NK-92 treated with Interleukin-12 subunit alpha and Interleukin-12 subunit beta, amount 100 ng/mL, for 24 hours (cell line): ENCODE measurements at places on chromosomes 11 and 22.

DNA sequence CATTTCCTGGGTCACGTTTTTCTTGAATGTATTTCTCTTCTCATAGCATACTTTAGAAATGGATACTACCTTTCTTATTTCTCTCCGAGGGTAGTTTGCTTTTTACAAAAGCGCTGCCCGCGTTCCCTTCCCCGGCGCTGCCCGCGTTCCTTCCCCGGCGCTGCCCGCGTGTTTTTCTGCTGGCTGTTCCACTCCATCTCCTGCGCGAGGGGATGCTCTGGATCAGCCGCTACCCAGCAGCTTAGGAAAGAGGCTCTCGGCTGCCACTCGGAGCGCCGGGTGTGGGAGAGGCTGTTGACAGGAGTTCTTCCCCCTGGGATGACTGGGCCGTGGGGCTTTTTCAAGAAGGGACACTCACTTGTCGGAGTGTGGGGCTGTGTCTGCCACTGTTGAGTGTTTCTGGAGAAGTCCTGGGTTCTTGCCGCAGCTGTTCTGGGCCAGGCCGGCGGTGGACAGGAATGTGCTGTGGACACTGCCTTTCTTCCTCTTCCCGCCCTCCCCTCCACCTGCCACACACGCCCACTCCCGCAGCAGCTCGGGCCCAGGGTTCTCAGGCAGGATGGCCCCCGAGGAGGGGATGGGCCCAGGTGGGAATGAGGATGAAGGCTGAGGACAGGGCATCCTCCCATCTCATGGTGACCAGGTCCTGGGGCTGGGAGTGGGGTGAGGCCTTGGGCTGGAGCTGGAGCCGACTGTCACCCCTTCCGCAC, 30.6 kb downstream of the GLB1L2 start:
- no peak for DNase-seq

GRCh38 chr11:115926138-115926537, 421.9 kb upstream of the CADM1 start:
- no peak for DNase-seq

- DNase-seq = peak; percentile 14
Observed at GRCh38 chr11:46611526-46612304, 5.3 kb downstream of the HARBI1 start.

GRCh38 chr22:50082197-50082715, 3.0 kb downstream of the MLC1 start:
- no peak for DNase-seq

DNA sequence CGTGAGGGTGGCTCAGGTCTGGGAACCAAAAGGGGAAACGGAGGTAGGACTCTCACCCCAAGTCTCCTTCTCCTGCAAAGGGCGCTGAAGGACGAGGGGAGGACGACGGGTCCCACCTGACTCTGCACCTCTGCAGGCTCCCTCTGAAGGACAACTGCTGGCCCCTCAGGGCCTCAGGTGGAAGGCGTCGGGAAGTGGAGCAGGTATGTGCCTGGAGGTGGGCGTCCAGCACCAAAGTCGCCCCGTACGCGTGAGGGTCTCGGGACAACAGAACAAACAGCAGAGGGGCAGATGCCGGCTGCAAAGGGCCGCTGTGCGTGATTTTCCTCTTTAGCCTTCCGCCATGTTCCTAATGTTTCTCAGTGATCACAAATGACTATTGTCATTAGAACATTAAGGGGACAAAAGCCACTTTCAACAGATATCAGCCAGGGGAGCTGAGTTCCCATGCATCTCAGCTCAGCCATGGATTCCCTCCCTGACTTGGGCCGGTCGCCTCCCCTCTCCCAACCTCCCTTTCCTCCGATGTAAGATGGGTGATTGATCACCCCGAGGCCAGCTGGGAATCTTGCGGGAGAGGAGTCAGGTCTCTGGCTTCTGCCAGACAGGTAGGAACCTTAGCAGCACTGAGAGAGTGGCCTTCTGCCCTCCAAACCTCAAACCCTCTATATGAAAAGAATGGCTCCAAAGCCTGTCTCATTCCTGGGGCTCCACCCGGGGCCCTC, 836 bp downstream of the SLC16A8 start:
- DNase-seq = no peak

- peak; percentile 81 for DNase-seq
Observed at GRCh38 chr11:86244063-86244521, 461 bp upstream of the EED start.

DNA sequence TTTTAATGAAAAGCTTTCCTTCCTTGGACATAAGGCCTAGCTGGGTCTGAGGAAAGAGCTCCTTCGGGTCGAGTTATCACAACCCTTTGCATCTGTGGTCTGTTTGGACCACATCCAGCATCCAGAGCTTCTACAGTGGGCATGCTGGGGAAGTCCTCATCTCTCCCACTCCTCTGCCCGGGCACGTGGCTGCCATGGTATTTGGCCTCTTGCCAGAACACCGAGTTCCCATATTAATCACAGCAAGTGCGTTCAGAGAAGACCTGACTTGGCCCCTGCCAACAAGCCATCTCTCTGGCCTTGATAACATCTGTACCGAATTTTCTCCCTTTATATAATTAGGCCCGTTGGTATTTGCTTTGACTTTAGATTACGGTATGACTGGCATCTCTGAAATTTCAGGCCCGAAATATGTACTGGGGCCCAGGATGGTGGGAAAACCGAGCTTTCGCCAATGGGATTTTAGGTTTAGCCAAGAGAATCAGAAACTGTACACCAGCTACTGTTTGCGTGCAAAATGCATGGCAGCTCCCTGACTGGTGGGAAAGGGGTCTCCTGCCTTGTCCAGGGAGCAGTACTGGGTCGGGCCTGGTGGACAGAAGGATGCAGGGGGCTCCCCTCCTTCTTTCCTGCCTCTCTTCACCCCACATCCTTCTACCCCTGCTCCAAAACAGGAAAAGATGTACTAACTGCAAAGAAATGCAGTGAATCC, 90.0 kb downstream of the MICAL2 start:
- DNase-seq = no peak

- no peak for DNase-seq
Observed at GRCh38 chr11:46290598-46291309, 13.3 kb downstream of the CREB3L1 start.

- no peak for DNase-seq
Observed at GRCh38 chr11:74055938-74056337, 47.1 kb upstream of the UCP3 start.

DNA sequence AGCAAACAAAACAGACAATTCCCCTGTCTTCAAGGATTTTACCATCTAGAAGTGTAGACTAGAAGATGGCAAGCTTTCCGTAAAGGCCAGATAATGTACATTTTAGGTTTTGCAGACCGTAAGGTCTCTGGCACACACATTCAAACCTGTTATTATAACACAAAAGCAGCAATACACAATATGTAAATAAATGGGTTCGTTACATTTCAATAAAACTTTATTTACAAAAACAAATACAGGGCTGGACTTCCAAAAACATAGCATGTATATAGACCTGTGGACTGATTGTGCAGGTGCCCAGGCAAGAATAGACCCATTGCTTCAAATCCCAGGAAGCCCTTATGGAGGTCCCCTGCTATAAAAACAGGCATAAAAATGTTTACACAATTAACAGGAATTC, 27.1 kb upstream of the MS4A6A start:
- no peak for DNase-seq

DNA sequence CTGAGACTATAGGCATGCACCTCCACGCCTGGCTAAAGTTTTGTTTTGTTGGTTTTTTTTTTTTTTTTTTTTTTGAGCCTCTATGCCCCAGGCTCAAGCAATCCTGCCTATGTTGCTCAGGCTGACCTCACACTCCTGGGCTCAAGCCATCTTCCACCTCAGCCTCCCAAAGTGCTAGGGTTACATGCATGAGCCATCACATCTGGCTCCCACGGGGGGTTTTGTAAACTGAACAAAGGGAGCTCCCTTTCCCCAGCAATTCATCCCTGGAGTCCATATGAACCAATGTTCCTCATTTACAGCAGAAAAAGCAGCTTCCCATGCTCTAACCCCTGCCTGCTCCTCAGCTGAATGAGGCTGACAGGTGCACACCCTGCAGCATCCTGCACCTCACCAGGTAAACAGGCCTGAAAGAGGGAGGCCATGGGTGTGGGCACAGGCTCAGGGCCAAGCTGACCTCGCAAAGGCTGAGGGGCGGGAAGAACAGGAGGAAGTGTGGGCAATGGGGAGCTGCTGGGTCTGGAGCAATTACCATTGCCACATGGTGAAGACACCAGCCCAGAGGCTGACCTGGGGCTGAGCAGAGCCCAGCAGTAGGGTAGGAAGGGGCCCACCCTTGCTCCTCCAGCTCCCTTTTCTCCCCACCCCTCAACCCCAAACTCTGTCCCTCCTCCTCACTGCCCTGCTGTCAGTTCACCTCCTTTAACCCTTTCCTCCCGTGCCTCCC, 58.2 kb downstream of the RBX1 start:
- no peak for DNase-seq

GRCh38 chr11:72672597-72673238, 1.5 kb downstream of the PDE2A start:
- DNase-seq = no peak

GRCh38 chr22:50583294-50583861, 729 bp upstream of the CHKB start:
- DNase-seq = no peak

DNA sequence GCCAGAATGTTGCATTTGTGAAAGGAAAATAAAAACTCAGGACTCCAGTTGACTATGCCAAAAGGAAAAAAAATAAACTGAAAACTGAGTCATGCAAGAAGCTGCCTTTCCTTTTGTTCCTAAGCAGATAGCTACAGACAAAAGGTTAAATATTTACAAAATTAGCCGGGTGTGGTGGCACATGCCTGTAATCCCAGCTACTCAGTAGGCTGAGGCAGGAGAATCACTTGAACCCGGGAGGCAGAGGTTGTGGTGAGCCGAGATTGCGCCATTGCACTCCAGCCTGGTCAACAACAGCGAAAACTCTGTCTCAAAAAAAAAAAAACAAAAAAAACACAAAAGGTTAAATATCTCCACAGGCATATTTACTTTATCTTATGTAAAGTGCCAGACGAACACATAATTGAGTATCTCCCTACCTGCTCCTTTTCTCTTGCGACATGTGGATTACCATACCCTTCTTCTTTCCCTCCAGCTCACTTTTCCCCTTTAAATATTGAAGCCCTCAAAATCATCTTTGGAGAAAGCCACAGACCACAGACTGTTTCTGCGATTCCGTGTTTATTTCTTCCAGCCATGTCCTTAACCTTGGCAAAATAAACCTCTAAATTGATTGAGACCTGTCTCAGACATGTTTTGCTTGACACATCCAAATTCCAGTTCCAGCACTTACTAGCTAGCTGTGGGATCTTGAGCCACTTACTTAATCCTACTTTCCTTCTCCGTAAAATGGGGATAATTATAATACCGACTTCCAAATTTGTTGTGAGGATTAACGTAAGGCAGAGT, 2.3 kb upstream of the SMPD1 start:
- no peak for DNase-seq

- DNase-seq = no peak
Observed at GRCh38 chr11:125343086-125343717, 152.9 kb downstream of the FEZ1 start.

DNA sequence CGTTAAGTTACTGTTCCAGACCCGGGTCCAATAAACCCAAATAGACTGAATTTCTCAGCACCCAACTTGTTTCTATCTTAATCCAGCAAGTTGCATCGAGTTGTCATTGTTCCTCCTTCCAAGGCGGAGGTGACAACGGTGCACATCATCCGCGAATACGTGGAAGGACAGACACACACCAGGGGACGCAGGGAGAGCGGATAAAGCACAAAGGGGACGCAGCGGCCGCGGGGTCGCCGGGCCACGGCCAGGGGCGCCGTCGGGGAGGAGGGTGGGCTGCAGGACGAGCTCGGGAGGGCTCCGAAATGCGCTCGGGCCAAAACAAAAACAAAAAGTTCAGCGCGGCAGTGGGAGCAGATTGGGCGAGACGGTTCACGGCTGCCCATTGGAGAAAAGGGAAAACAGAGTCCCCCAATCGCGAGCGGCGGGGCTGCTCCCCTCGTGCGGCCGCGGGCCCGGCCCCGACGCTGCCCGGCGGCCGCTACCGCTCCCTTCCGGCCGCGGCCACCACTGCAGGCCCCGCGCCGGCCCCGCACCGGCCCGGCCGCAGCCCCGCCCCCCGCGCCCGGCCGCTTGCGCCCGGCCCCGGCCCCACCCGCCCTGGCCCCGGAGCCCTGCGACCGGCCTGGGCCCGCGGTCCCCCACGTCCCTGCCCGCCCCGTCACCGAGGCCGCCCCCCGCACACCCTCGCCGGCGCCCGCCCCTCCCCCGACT, 518 bp downstream of the KMT5B start:
- peak; percentile 48 for DNase-seq

DNA sequence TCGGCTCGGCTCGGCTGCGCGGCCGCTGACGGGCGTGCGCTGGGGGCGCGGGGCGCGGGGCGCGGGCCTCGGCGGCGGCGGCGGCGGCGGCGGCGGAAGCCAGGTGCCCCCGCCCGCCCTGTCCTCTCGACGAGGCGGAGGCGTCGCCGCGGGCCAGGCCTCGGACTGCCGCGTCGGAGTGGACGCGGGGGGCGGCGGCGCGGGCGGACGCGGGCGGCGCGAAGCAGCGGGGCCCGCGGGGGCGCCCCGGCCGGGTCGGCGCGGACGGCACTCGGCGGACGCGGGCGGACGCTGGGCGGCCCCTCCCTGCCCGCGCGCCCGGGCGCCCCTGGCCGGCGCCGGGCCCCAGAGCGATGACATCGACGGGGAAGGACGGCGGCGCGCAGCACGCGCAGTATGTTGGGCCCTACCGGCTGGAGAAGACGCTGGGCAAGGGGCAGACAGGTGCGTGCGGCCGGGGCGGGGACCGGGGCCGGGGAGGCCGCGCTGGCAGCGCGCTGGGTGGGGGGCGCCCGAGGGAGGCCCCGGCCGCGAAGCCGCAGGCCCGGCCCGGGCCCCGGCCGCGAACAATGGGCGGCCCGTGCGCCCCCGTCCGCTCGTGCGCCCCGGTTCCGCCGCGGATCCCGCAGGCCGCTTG, at the start of gene BRSK2:
BRSK2 (plus strand) TSS at position 3 of the 637 bp plus-strand sequence; CDS start at position 354, 351 bp downstream.
- no peak for DNase-seq

DNA sequence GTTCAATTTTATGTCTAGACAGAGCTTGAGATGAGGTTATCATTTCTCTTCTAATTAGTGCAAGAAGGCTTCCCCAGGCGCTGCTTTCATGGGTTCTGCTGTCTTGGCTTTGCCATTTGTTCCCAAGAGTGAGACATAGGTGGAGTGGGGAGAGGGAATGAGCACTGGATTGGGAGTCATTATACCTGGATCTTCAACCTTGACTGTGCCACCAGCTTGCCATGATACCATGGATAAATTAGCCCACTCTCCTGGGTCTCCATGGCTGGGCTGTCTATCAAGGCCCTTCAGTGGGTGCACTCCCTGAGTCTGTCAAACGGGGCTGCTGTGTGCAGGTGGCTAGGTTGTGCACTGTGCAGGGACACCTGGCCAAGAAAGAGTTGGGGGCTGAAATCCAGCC, 15.6 kb upstream of the NECTIN1 start:
- no peak for DNase-seq
